ENCODE measurements at places on chromosomes 5 and 9. TPM values are rescaled to one million over a fixed set of nuclear protein-coding genes. Genes with fewer than 3 reads are reported as not detected.

SPATA31A3 gene
- not detected for polyA plus RNA-seq

NCS1 gene
- 120 TPM for polyA plus RNA-seq

DNA sequence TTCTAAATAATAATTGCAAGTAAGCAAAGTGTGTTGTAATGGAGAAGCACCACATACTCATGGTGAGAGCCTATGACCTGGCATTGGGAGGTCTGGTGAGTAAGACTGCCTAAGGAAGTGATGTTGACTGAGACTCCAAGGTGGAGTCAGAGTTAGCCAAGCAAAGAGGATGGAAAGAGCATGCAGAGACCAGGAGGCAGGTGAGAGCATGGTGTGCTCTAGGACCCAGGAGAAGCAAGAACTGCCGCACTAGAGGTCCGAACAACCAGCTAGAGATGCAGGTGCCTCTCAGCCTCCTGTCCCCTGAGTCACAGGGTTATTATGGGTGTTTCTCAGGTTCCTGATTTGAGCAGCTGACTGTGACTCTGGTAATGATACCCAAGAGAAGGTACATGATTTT is 27.3 kb downstream of the ANP32B start:
- peak; percentile 44 for DNase-seq

DNA sequence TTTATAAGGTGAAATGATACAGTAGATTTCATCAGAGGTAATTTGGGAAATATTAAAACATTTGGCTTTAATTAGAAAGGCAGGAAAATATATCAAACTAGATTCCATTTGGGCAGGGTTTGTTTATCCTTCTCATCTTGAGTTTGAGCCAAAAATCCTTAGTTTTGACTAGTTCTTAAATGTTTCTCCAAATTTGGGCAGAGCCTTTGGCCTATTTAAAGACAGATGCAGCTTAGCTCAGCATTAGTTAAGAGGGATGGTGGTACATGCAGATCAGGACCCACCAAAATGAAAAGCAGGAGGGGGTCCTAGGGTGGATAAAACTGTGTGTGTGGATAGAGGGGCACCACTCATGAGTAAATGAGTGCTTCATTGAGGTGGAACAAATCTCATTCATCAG is 20.3 kb upstream of the ARRDC3 start:
- DNase-seq, result peak; percentile 67

DNA sequence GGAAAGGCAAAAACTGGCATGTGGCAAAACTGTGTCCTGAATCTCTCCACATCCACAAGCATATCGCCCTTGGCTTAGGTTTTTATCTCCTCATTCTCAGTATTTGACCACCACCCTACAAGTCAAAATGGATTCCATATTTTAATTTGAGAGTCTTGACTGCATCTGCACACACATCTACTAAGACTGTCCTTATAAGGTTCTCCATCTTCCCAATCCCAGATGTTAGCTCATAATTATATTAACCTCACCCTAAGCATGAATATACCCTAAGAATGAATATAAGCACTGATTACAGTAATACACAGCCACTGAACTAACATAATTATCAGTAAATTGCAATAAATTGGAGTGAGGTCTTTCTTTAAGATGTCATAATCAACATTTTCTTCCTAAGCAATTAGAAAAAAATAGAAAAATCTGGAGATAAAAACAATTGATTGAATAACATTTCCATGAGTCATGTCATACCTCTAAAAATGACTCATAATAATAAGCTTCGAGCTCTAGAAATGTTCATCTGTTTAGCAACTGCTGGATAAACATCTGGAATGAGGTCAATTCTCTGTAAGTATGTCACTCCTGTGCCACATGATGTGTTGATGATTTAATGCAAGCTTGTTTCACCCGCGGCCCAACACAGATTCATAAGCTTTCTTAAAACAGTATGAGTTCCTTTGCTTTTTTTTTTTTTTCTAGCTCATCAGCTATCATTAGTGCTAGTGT is 39.9 kb upstream of the PAM start:
- no peak for DNase-seq

GRCh38 chr9:34996905-34997279 is 7.3 kb downstream of the DNAJB5 start:
- no peak for DNase-seq

All from brain (organoid and tissue), 16 donors.